ENCODE measurements at places on chromosomes 6 and 20.

DNA sequence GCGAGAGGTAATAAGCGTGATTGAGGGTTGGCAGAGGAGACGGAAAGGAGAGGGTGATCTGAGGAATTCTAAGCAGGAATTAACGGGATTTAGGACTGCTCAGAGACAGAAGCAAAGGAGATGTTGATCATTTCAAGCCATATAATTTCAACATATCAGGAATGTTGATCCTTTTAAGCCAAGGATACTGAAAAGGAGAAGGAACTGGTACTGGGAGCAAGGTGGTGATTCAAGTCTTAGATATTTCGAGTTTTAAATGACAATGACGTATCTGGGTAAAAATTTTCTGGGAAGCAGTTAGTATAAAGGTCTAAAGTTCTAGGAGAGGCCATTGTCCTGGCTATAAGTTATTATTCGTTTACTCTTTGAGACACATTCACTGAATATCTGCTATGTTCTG, 91.3 kb upstream of the OGFRL1 start:
- no peak for DNase-seq

DNA sequence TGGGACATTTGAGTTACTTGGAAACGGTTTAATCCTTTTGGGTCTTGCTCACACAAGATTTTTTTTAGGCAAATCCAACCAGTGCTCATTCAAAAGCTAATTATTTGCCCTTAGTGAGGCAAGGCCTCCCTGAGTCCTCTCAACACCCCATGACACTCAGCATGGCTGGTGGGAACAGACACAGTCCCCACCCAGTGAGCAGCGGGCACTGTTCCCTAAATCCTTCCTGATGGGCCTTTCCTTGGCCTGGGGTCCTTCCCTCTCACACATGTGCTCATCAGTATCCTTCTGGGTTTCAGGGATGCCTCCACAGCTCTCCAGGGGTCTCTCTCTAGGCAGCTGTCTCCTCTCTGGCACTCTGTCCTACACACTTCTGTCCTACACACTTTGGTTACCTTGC, 28.0 kb downstream of the PLAGL2 start:
- no peak for DNase-seq

- DNase-seq = no peak
These were observed 348.3 kb upstream of the ZFP64 start for GRCh38 chr20:52539891-52540290.

DNA sequence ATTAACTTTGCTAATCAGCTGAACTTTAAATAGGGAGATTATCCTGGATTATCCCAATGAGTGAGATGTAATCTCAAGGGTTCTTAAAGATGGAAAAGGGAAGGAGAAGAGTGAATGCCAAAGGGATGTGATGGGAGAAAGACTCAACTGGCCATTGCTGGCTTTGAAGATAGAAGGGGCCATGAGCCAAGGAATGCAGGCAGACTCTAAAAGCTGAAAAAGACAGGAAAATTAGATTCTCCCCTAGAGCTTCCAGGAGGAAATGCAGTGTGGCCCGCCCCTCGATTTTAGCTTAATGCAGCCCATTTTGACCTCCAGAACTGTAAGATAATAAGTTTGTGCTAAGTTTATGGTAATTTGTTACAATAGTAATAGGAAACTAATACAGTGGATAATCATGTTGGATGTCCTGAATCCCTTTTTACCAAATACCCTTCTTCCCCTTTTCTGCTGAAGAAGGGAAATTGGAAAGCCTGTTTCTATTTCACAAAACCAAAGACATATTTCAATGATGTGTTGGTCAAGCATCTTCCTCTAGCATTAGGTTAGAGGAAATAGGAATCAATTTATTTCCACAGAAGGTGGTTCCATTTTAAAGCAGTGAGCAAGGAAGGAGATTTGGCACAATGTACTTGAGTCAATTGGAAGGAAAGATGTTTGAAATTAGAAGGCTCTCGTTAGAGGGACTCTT, 3.3 kb upstream of the HDDC2 start:
- DNase-seq = no peak

- no peak for DNase-seq
These were observed 1288.6 kb upstream of the GJE1 start for GRCh38 chr6:140844167-140844566.

DNA sequence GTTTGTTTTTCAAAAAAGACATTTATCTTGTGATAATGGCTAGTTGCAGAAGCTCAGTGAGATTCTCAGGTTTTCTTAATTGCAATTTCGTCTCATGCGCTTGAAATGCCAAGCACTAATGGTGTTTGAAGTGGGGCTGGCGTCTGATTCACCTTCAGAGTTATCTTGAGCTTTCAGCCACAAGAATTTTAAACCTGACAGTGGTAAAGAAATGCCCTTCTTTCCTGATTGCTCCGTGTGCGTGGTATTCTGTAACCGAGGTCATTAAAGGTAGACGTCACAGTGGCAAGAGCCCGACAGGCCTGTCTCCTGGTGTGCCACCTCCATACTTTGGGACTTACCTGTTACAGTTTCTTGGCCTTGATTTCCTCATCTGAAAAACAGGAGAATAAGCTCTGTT, 126.5 kb upstream of the QKI start:
- no peak for DNase-seq

- DNase-seq = no peak
These were observed 36.7 kb upstream of the INSM1 start for GRCh38 chr20:20331156-20331555.

GRCh38 chr6:150238846-150239407, 96.1 kb downstream of the PPP1R14C start:
- no peak for DNase-seq

- DNase-seq = no peak
These were observed 211.1 kb downstream of the OGFRL1 start for GRCh38 chr6:71499667-71500066.

GRCh38 chr6:90288404-90288803, 8.2 kb downstream of the BACH2 start:
- DNase-seq = no peak

GRCh38 chr6:37054580-37054979, 49.1 kb downstream of the FGD2 start:
- no peak for DNase-seq

GRCh38 chr6:156767603-156768467, 9.3 kb upstream of the ARID1B start:
- DNase-seq = no peak

- peak; percentile 43 for DNase-seq
These were observed 43.0 kb upstream of the PTGIS start for GRCh38 chr20:49610691-49611538.

GRCh38 chr20:50579511-50579910, 69.3 kb downstream of the PTPN1 start:
- DNase-seq = no peak

GRCh38 chr6:52577778-52578463, 1.1 kb upstream of the TRAM2 start:
- DNase-seq = no peak

GRCh38 chr6:166541366-166541765, 45.1 kb downstream of the RAMACL start:
- DNase-seq = no peak

DNA sequence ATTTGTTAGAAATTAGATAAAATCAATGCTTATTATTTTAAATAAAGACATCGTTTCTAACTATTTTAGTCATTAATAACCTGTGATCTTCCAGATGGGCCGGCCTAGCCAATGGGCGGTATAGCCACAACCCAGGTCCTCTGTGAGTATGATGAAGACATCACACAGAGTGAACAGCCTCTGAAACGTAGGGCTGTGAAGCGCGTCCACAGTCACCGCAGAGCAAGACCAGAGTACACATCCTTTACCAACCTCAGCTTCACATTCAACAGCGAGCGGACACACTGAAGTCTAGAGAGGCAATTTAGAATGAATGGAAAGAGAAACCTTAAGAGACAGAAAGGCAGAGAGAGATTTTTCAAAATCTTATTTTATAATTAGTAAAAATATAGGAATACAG, 125.0 kb upstream of the RPS6KA2 start:
- DNase-seq = no peak
